ENCODE measurements at places on chromosomes 2 and 18.

GRCh38 chr2:231348704-231349373 lies 46.7 kb upstream of the B3GNT7 start:
- no peak for DNase-seq

DNA sequence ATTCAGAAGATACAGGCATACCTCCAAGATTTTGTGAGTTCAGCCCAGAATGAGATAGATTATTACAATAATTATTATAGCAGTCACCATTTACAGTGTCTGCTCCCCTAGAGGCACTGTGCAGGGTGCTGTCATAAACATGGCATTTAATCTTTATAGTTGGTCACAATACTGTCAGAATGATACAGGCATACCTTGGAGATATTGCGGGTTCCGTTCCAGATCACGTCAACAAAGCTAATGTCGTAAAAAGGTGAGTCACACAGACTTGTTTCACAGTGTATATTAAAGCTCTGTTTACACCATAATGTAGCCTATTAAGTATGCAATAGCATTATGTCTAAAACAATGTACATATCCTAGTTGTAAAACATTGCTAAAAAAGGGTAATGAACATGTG lies 45.6 kb downstream of the ZRANB3 start:
- DNase-seq: no peak

DNA sequence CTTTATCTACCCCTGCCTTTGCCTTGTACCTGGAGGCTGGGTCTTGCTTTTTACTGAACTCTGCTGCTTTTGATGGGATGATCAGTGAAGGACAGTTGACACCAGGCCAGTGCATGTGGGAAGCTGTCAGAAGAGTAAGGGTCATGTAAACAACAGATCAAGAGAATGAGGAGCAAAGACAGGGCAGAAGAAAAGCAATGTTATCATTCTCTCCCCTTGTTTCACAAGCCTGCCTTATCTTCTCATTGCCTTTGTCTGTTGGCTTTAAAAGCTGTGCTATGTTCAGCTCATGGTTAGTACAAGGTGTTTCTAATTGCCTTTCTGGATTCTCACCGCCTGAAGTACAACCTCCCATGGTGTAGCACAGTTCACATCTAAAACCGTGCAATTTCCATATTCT lies 27.6 kb downstream of the LYPD1 start:
- DNase-seq: no peak

- DNase-seq: no peak
Observed at GRCh38 chr2:29879456-29879855, 41.9 kb downstream of the ALK start.

DNA sequence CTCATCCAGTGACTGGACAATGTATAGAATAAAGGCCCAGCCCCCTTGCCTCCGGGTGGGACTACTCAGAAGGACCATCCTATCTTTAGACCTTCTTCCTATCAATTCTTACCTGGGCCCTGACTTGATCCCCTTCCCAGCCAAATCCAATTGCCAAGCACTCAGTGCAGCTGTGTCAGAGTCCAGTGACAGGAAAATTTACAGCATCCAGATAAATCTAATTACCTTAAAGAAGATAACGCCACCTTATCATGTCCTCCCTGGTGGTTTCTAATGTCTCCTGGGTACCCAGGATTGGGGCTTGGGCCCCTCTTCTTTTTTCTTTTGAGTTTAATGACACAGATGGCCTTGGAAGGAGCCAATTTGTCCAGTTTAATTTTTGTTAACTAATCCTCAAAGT lies 19.3 kb downstream of the LHCGR start:
- DNase-seq: no peak

- DNase-seq: peak; percentile 3
Observed at GRCh38 chr2:14626873-14627272, 5.6 kb upstream of the LRATD1 start.

DNA sequence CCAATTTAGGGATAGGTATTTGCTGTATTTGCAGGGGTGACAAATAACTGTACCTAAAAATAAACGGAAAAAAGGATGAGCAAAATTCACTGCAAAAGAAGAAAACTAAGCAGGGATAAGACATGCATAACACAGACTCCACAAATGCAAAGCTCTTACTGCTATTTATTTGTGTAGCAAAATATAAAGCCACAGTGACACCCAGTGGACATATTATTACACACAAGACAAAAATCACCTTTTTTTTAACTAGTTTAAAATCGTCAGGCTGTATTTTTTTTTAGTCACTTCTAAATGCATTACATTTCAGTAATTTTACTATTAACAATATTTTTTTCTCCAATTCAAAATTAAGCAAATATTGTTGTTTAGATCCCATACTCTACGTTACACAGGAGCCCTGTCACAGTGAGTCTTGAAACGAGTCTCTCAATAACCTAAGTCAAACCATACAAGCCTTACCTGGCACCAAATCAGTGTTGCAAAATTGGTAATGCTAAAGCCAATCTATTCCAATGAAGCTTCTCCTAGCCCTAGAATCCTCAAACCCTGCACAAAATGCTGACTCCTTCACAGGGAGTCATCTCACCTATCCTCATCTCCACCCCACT lies 23.7 kb downstream of the METTL4 start:
- DNase-seq: peak; percentile 48

DNA sequence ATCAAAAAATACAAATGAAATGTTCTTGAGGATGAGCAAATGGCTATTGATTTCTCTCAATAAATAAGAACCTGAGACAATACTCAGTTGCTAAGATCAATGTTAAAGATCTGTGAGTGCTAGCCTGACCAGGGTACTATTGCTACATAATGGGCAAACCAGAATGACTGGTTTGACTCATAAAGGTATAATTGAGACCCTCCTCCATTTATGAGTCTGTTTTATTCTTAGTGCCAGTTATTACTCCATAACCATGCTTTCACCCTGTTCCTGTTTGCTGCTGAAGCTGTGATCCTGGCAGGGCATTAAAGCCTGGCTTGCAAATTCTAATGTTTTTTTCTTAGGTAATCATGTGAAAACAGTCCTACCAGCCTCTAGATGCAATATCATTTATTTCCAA lies 56.6 kb upstream of the PPM1B start:
- DNase-seq: no peak

- DNase-seq: no peak
Observed at GRCh38 chr2:215684448-215685237, 248.8 kb upstream of the FN1 start.

DNA sequence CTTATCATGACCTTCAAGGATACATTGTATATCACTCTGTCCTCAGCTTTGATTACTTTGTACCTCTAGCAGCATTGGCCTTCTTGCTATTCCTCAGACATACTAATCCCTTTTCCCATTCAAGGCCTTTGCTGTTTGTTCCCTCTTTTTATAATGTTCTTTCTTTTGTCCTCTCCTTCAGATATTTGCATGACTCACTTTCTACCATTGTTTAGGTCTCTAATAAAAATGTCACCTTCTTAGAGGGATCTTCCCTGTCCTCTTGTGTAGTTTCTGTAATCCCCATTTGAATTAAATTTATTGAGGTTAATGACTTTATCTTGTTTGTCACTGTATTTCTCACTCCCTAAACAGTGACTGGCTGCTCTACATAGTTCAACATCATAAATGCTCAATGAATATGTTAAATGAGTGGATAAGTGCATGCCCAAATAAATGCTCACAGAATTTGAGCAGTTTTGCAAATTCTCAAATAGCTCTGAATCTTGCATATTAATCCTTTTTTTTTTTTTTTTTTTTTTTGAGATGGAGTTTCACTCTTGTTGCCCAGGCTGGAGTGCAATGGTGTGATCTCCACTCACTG lies 135.9 kb downstream of the AGPS start:
- no peak for DNase-seq

- DNase-seq: no peak
Observed at GRCh38 chr2:69122271-69122670, 109.3 kb downstream of the ANTXR1 start.

- DNase-seq: no peak
Observed at GRCh38 chr18:63063171-63063570, 256.4 kb downstream of the BCL2 start.

- DNase-seq: no peak
Observed at GRCh38 chr18:56200381-56200911, 437.9 kb downstream of the TXNL1 start.

All from RPMI8226 (cell line).